HCT116 (cell line): ENCODE measurements at places on chromosomes 16 and 17.
A peak's percentile ranks its signal among the peaks of the same experiment; 100 is the strongest.

DNA sequence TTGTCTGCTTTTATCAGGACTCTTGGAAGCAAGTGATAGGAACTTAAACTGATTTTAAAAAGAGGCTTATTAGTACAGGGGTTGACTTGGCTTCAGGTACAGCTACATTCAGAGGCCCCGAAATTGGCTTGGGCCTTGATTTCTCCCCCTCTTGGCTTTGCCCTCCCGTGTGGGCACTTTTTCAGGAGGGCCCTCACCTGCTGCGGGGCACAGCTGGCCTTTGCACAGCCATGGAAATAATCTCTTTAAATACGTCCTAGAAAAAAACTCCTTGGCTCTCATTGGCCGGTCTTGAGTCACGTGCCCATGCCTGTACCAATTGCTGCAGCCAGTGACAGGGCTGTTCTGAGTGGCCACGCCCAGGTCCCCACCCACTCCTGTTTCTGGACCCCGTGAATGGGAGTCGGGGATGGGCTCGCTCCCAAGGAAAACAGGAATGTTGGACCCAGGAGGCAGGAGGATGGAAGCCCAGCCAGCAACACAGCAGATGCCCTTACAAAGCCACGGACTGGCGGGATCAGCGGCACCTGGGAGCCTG, 15.0 kb downstream of the CA5A start:
- peak; percentile 15 for DNase-seq

- DNase-seq: no peak
Measured at GRCh38 chr17:40224718-40225550, 5.8 kb downstream of the WIPF2 start.

GRCh38 chr16:53864819-53865493, 161.0 kb downstream of the FTO start:
- peak; percentile 58 for DNase-seq

GRCh38 chr17:44558334-44558709, 1.0 kb downstream of the FZD2 start:
- no peak for DNase-seq

DNA sequence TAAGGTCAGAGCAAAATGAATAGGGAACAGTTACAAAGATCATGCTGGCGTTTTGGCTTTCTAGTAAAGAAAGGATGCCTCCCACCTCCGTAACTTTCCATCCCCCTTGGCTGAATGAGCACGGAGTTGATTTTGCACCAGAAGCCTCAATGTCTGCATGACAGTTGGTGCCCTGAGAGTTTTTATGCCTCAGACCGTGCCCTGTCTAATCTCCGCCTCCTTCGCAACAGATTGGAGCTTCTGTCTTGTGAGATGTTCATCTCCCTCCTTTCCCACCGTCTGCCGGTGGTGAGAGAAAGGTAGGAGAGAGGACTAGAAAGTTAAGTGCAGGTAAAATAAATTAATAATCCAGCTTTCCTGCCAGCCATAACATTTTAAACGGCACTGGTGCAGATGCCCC, 1.9 kb downstream of the HS3ST4 start:
- no peak for DNase-seq
